ENCODE measurements at places on chromosomes 2 and 18.

GRCh38 chr2:230007931-230008707, 60.6 kb downstream of the SLC16A14 start:
- DNase-seq: peak; percentile 81

- no peak for DNase-seq
Measured at GRCh38 chr18:42028247-42028832, 73.3 kb downstream of the PIK3C3 start.

GRCh38 chr2:38301340-38301968, 75.6 kb downstream of the ATL2 start:
- no peak for DNase-seq

GRCh38 chr2:11022591-11023273, 111.0 kb downstream of the KCNF1 start:
- DNase-seq: no peak

DNA sequence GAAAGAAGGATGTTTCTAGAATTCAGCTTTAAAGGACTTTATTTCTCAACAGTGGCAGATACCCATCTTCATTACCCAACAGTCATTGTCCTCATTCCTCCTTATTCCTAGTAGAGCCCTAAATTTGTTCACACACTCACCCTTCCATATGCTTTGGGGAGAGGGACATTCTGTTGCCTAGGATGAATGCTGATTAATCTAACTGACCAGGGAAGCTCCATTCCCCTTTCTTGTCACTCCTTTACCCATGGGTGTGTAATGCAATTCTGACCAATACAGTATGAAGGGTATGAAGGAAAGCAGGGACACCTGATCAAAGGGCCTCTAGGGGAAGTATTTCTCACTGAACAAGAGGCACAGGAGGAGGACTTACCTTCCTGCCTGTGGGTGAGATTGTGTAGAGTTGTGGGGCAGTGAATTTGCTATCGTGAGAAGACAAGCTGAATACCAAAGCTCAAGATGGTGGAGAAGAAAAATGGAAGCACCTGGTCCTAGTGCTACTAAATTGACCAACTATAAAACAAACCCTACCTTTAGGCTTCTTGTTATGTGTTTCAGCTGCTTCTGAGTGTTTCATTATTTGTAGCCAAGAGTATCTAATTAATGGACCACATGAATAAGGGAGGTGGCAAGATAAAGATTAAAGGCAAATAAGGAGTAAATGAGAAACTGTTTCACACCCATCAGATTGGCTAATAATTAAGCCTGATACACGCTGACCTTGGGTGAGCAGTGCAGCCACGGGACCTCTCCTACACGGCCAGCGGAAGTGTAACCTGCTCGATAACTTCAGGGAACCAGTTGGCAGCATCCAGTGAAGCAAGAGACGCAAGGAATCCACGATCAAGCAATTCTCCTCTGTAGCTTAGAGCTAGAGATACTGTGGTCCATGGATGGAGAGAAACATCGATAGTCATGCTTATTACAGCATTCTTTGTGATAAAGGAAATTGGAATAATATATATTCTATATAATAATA, 202.3 kb downstream of the MYCN start:
- DNase-seq: no peak

- DNase-seq: no peak
Measured at GRCh38 chr2:169300636-169301530, 61.5 kb downstream of the LRP2 start.

GRCh38 chr2:154291927-154292326, 406.6 kb upstream of the KCNJ3 start:
- no peak for DNase-seq

GRCh38 chr2:101463911-101464641, 10.8 kb downstream of the RFX8 start:
- no peak for DNase-seq

GRCh38 chr2:230696670-230697069, 16.0 kb upstream of the CAB39 start:
- DNase-seq: no peak

DNA sequence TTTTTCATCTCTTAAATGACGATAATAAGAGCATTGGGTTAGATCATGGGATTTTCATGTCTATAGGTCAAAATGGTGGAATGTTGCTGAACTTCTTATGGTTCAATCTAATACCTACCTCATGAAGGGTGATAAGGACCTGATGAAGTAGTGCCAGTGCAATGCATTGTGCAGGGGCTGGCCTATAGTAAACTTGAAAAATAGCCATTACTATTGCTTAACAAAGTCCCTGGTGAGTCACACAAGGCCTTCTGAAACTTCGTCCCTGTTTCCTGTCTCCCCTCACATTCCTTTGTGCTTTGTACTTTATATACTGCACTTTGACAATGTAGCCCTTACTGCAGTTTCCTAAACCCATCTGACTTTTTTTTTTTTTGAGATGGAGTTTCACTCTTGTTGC, 515.9 kb downstream of the SLC4A3 start:
- DNase-seq: no peak

- no peak for DNase-seq
Measured at GRCh38 chr18:76502551-76502950, 7.5 kb upstream of the ZNF516 start.

GRCh38 chr2:218282173-218282991, 9.9 kb downstream of the TMBIM1 start:
- no peak for DNase-seq

DNA sequence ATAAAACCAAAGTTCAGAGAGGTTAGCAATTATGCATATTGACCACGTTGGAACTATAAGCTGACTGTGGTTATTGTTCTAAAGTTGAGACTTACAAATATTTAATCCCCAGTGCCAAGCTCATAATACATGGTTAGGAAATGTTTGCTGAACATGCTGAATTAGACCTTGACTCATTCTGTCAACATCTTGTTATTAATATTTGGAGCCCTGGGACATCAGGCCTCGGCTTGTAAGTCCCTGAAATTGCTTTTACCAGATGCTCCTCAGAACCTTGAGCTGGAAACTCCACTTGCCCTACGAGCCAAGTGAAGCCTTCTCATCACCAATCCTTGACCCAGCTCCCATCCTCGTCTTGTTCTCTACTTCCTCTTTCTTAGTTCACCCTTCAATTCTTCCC, 21.2 kb downstream of the DYNAP start:
- DNase-seq: no peak

DNA sequence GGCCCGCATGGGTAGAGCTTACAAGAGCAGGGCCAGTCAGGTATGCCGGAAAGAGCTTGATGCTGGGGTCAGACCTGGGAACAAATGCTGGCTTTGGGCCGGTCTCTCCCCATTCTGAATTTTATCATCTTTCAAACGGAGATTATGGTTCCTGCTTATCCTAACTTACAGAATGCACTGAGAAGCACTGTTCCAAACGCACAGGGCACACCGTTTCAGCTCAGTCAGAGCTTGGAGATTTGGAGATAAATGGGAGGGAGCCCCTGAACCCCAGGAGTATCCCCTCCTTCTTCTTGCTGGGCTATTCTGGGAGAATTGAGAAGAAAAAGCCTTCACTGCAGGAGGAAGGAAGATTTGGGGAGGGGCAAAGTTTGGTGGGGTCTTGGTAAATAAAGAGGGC, 169.4 kb downstream of the DDX1 start:
- no peak for DNase-seq

GRCh38 chr2:133452146-133452545, 116.1 kb downstream of the NCKAP5 start:
- no peak for DNase-seq

DNA sequence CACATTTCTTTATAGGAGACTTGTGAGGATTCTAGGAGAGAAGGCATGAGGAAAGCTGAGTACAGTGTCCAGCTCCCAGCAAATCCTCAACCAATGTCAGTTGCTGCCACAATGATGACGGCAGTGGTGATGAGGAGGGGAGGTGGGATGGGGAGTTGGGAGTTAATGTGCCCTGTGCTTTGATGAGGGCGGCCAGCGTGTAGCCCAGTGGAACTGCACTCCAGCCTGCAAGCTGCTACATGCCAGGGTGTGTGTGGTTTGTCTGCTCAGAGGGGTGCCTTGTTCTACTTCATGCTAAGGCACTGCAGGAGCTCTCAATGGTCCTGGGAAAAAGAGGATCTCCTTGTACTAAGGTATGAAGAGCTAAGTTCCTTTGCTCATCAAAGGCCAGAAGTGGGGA, 96.1 kb downstream of the MSH2 start:
- DNase-seq: no peak

DNA sequence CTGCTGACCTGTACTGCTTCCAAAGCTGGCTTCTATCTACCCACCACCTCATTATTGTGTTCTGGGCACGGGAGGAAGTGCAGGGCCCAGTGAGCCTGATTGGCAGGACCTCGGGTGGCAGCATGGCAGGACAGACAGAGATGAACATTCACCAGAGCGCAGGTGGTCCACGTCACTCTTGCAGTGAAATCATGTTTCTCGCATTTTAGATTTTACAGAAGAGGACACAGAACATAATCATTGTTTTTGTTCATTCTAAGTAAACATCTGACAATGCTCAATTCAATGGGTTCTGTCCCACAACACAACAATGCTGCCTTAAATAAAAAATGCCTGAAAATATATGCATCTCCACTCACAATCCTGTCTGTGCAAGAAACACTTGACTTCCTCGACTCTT, 11.5 kb upstream of the BIN1 start:
- DNase-seq: no peak

- DNase-seq: no peak
Measured at GRCh38 chr18:71116535-71116934, 827.7 kb downstream of the SOCS6 start.

DNA sequence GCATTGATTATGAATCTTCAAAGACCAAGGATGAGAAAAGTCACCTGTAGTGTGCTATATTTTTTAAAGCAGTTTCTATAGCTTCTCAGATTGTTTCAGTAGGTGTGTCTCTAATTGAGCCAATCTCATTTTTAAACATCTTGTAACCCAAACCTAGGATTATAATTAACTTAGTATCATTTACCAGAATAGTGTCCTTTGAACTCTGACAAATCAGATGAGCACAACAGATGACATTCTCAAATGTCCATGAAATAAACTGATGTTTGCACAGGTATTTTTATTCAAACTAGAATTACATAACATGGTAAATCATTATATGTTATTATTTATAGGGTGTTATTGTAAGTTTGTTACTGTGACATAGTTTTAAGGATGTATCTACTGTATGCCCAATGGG, 126.1 kb upstream of the MAP3K20 start:
- DNase-seq: no peak

DNA sequence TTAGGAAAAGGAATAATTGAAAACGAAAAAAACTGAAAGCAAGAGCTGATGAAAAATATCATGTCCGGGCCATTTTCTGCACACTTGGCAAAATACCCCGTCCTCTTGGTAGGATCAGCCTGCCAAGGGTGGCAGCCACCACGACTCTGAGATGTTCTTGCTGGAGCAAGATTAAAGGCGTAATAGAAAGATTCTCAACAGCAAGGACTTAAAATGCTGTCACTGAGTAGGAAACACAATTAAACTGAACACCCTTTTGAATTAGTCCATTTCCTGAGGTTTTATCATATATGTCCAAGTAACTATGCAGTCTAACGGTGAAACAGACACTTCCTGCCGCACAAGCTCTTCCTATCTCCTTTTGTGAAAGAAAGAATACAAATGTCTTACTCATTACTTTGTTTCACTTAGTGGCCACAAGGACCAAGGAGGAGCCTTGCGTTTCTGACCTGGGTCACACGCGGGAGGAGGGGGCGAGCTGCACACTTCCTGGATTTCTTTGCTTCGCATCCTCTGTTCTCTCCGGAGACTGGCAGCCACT, 222.7 kb downstream of the PIEZO2 start:
- DNase-seq: no peak

GRCh38 chr2:169510496-169510895, 994 bp downstream of the KLHL41 start:
- DNase-seq: no peak

- no peak for DNase-seq
Measured at GRCh38 chr2:26980971-26981370, 10.5 kb downstream of the MAPRE3 start.

GRCh38 chr2:120556911-120557310, 178.8 kb upstream of the GLI2 start:
- DNase-seq: no peak

- DNase-seq: no peak
Measured at GRCh38 chr2:71583876-71584275, 130.5 kb downstream of the DYSF start.

DNA sequence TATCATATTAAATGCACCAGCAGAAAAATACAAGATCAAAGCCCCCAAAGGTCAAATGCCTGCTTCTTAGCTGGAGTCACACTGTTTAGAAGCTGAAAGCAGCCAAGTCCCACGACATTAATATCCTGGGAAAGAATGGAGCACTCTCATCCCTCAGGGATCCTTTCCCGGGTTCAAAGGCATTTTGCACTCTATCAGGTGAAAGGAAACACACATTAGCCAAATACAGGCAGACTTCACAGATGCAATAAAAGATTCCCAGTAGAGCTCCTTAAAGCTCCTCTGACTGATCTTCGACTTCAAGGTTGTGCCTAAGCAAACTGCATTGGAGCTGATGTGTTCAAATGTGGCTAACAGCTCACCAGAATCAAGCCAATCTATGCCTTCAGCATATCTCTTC, 158.4 kb downstream of the RNF152 start:
- DNase-seq: no peak

DNA sequence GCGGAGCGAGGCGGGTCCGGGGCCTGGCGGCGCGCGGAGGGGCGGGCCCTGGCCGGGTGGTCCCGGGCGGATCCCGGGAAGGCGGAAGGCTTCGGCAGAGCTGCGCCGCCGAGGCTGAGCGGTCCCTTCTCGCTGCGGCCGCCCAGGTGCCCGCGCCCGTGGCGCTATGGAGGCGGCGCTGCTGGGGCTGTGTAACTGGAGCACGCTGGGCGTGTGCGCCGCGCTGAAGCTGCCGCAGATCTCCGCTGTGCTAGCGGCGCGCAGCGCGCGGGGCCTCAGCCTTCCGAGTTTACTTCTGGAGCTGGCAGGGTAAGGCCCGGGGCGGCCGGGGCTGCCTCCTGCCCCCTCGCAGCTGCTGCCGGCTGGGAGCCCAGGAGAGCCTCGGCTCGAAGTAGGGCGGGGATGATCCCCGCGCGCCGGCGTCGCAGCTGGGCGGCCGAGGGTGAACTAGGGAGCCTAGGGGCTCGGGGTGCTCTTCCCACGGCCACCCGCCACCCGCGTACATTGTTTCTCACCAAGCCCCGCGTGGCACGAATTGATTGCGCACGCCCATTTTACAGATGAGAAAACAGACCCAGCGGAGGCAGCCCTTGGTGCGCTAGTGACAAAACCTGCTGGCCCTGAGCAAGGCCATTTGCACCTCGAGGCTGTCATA, at the start of gene SLC66A3:
TSS of gene SLC66A3 (plus strand) at position 87 of the 655 bp plus-strand sequence. CDS start at position 167, 80 bp downstream.
- DNase-seq: no peak

All from stimulated activated CD8-positive, alpha-beta memory T cell treated with anti-CD3 and anti-CD28 coated beads, Interleukin-7, amount 100 ng/mL, for 24 hours (primary cell).